Upper lobe of left lung (tissue), 6 donors: ENCODE measurements at places on chromosomes 1 and 21.

DNA sequence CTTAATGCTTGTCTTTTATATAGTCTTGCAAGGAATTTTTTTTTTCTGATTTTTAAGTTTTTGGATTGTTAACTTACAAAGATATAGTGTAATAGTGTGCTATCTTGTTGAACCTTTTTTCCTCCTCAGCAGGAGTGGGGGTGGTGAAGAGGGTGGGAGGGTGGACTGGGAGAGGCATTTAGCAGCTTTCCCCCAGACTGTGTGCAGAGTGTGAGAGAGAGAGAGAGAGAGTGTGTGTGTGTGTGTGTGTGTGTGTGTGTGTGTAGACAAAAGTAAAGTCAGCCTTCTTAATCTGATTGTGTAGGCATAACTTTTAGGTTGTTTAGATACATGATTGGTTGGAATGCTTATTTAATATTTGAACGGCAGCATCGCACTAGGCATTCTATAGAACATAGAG, 4.9 kb downstream of the CAMTA1 start:
- H3K27ac ChIP-seq, result no peak overlapping the region
- no peak overlapping the region for H3K4me3 ChIP-seq
- no peaks in the 10 kb centered on the region for H3K27me3 ChIP-seq
- peaks cover 27% of the 10 kb centered on the region for H3K4me1 ChIP-seq

GRCh38 chr1:3033040-3033789, 11.9 kb downstream of the ACTRT2 start:
- H3K4me3 ChIP-seq, result no peak overlapping the region
- no peaks in the 10 kb centered on the region for H3K27me3 ChIP-seq
- no peak overlapping the region for H3K27ac ChIP-seq
- no peaks in the 10 kb centered on the region for H3K36me3 ChIP-seq
- peak; percentile 52 for DNase-seq
- no peaks in the 10 kb centered on the region for H3K4me1 ChIP-seq

- H3K4me1 ChIP-seq, result no peaks in the 10 kb centered on the region
- H3K27ac ChIP-seq, result no peak overlapping the region
- no peaks in the 10 kb centered on the region for H3K27me3 ChIP-seq
- no peak for DNase-seq
- no peak overlapping the region for H3K4me3 ChIP-seq
- H3K36me3 ChIP-seq, result no peaks in the 10 kb centered on the region
Measured at GRCh38 chr1:98211271-98211845, 290.5 kb upstream of the DPYD start.

DNA sequence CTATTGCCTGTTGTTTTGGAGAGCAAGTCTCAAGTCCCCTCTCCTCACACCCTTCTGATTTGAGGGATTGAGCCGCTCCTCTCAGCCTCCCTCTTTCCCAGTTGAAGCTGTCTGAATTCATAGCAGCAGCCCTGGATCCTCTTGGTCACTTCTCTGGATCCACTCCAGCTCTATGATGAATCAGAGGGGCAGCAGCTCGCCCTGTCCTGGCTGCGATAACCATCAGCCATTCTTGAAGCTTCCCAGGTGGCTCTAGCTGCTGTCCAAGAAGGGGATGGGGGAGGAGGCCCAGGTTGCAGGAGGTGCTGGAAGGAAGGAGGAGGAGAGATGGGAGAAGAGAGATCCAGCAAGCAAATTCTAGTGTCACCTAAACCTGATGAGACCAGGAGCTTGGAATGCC, 31.3 kb downstream of the WNT4 start:
- no peak for DNase-seq
- no peak overlapping the region for H3K27ac ChIP-seq
- H3K4me3 ChIP-seq, result no peak overlapping the region
- peaks cover 10% of the 10 kb centered on the region for H3K4me1 ChIP-seq
- H3K36me3 ChIP-seq, result peaks cover 23% of the 10 kb centered on the region
- no peaks in the 10 kb centered on the region for H3K27me3 ChIP-seq

- no peak for DNase-seq
- H3K4me3 ChIP-seq, result no peak overlapping the region
- no peaks in the 10 kb centered on the region for H3K27me3 ChIP-seq
- H3K4me1 ChIP-seq, result no peaks in the 10 kb centered on the region
- H3K27ac ChIP-seq, result no peak overlapping the region
Measured at GRCh38 chr21:14762327-14762726, 216.2 kb upstream of the SAMSN1 start.

DNA sequence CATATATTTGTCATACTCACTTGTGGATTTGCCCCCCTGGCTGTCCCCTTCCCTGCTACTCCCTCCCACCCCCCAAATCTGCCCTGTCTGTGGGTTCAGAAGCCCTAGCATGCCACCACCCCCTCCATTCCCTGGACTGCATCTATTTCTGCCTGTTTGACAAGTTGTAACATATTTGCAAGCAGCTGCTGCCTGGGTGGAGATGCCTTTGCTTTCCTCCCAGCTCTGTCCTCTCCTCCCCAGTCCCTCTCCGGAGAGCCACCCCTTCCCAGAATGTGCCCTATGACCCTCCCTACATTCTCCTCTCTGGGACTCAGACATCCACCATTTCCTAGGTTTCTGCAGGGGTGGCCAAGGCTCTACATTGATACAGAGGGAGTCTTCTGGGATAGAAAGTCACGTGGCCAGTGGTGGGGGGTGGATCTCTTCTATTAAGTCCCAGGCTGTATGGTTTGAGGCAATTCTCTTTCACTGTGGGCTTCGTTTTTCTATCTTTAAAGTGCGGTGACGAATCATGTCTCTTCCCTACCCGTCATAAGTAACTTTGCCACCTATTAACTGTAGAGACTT, 6.0 kb upstream of the MYOG start:
- no peak for DNase-seq
- H3K36me3 ChIP-seq, result no peaks in the 10 kb centered on the region
- H3K27me3 ChIP-seq, result no peaks in the 10 kb centered on the region
- no peaks in the 10 kb centered on the region for H3K4me1 ChIP-seq

- peak; percentile 35 for DNase-seq
- no peak overlapping the region for H3K27ac ChIP-seq
Measured at GRCh38 chr1:199691540-199691939, 336.0 kb upstream of the NR5A2 start.

- DNase-seq, result no peak
- no peaks in the 10 kb centered on the region for H3K27me3 ChIP-seq
- H3K36me3 ChIP-seq, result no peaks in the 10 kb centered on the region
- H3K4me1 ChIP-seq, result no peaks in the 10 kb centered on the region
Measured at GRCh38 chr1:57489358-57490036, 65.6 kb upstream of the DAB1 start.

GRCh38 chr1:39788426-39788757, 273 bp downstream of the BMP8B start:
- peak overlapping the region; percentile 67 for H3K4me3 ChIP-seq
- no peak for DNase-seq
- H3K4me1 ChIP-seq, result peaks cover 30% of the 10 kb centered on the region

GRCh38 chr21:25632296-25632695, 6.8 kb upstream of the JAM2 start:
- no peaks in the 10 kb centered on the region for H3K27me3 ChIP-seq
- DNase-seq, result no peak
- H3K36me3 ChIP-seq, result no peaks in the 10 kb centered on the region
- H3K4me1 ChIP-seq, result no peaks in the 10 kb centered on the region
